ENCODE measurements at places on chromosomes 13 and 19.

- no peak for DNase-seq
These were observed 45.7 kb upstream of the C1QTNF9 start for GRCh38 chr13:24263632-24264031.

GRCh38 chr19:27635401-27635800, 1577.5 kb downstream of the UQCRFS1 start:
- DNase-seq, result no peak

GRCh38 chr19:35206855-35207254, 21.7 kb downstream of the FAM187B start:
- DNase-seq, result no peak

DNA sequence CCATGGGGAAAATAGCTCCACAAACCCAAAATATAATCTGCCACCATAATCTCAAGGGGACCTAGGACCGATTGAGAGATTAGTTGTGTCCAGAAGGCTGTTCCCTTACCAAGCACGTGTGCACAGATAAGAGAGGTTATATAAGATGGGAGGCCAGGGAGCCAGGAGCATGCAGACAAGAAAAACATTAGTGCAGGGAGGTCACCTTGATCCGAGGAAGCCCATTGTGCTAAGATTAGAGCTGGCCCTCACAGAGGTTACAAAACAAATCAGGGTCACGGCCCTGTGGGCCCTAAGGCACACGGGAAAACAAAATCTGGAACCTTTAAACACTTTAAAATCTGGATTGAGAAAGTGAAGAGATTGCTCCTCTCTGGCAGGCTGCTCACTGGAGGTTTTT, 37.7 kb downstream of the RGCC start:
- no peak for DNase-seq

DNA sequence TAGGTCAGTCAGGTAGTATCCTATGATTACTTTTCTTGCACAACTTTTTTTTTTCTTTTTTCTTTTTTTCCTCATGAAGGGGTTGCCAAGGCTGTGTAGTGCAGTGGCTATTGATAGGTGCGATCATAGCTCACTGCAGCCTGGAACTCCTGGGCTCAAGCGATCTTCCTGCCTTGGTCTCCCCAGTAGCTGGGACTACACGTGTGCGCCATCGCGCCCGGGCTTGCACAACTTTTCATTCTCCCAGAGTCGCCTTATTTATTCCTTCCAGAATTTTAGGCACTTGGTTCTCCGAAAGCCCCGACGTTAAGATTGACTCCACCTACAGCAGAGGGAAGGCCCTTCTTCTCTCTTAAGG, 867 bp upstream of the ZNF613 start:
- no peak for DNase-seq

DNA sequence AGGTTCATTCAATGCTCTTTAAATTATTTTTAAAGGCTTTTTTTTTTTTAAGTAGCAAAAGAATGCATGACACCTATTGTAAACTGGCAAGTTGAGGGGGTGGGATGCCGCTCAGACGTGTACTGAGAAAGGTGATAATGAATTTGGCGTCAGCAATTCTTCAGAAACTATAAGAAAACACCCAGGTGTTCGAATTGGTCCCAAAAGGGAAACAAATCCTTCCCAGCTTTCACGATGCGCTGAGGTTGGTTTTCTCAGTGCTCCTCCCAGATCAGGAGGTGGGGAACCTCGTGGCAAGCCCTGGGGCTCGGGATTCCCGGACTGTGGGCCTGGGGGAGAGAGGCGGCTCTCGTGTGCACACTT, 543 bp upstream of the FAM124A start:
- DNase-seq, result no peak

GRCh38 chr19:41935760-41936415, 7.6 kb upstream of the ERFL start:
- no peak for DNase-seq

- no peak for DNase-seq
These were observed 17.5 kb downstream of the ATP8B3 start for GRCh38 chr19:1794424-1795172.

DNA sequence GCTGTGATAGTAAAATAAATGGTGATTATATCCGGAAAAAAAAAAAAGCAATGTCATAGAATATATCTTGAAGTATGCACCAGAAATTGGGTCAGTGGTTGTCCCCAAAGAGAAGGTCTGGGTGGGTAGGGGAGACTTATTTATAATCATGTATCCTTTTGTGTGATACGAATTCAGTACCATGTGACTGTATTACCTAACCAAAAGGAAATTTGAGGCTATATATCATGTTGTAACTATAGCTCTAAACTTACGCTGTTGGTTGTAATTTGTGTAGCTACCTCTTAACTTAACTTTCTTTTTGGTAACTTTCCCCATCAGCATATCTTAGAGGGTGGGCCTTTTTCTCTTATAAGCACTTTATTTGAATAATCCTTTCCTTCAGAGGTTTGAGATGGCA, 25.2 kb upstream of the KCTD4 start:
- DNase-seq, result no peak

DNA sequence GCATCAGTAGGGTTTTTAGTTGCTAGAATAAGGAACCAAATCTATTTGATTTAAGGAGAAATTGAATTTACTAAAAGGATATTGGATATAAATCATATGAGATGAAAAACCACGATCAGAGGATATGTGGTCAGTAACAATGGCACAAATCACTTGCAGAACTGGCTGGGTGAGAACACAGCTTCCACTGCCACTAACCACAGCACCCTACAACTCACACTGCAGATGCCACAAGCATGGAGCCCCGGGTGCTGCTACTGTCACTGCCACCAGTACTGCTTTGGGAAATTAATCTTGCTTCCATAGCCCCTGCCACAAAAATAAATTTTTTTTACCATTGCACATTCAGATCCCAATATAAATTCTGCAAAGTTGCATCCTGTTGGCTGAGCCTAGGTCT, 40.6 kb upstream of the KLF12 start:
- DNase-seq, result no peak

GRCh38 chr19:28602675-28603298, 610.2 kb downstream of the UQCRFS1 start:
- DNase-seq, result no peak

- DNase-seq, result peak; percentile 14
These were observed 32.2 kb downstream of the GP6 start for GRCh38 chr19:55005684-55006488.

- peak; percentile 65 for DNase-seq
These were observed at the start of gene FBXL3 for GRCh38 chr13:77026861-77027621. FBXL3 (minus strand) TSS chr13:77027159; CDS start chr13:77021860, 5,299 bp downstream.

DNA sequence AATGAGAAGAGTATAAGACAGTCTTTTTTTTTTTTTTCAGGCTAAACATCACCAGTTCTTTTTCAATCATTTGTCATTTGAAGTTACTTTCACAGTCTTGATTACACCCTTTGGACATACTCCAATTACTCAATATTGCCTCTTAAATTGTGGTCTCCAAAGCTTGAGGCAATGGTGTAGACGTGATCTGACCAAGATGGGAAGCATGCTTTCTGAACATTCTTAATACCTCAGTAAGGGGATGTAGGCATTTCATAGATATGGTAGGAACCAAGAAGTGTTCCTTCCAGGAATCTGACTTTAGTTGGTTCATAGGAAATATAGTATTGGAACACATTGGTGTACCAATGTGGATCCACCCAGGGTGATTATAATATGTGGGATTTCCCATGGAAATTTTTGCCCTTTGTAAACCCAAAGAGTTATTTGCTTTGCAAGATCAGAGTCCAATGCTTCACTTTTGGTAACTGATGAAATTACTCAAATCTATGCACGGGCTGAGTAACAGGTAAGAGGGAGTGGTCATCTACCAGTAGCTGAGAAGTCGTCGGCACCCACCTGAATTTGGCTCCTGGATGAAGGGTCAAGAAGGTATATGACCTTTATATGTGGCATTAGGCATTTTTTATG, 62.2 kb downstream of the ERCC5 start:
- DNase-seq, result no peak

DNA sequence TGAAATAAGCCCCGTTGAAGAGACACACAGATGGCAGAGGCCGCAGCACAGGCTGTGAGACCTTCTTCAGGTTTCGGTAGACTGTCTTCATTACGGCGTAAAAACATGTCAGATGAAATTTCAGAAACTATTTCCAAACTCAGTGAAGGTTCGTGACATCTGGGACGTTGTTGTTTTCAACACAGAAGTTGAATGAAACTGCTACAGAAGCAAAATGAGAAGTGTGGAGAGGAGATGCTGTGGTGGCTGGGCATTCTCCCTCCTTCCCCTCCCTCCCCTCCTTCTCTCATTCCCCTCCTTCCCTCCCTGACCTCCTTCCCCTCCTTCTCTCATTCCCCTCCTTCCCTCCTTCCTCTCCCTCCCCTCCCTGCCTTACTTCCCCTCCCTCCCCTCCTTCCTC, 113.6 kb downstream of the ATP11A start:
- no peak for DNase-seq

DNA sequence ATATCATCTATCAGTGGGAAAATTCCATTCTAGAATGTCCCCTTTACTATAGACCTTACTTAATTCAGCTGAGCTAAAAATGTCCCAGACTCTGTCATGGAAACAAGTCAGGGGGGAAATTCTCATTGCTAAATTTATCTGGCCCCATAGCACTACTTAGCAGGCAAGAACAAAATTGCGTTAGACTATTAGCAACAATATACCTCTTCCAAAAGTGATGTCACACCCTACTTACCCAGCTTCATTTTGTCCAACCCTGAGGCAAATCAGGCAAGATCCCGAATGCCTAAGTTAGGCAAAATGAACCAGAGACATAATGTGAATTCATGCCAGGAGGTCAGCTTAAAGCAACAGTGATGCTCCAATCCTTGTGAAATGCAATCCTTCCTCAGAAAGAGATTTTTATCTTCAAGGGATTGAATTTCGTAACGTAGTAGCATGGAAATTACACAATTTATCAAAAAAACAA, 93.7 kb downstream of the FRY start:
- DNase-seq, result no peak

GRCh38 chr19:56837492-56838023, 3.0 kb downstream of the PEG3 start:
- no peak for DNase-seq

GRCh38 chr13:84417416-84417815, 535.1 kb upstream of the SLITRK1 start:
- no peak for DNase-seq

DNA sequence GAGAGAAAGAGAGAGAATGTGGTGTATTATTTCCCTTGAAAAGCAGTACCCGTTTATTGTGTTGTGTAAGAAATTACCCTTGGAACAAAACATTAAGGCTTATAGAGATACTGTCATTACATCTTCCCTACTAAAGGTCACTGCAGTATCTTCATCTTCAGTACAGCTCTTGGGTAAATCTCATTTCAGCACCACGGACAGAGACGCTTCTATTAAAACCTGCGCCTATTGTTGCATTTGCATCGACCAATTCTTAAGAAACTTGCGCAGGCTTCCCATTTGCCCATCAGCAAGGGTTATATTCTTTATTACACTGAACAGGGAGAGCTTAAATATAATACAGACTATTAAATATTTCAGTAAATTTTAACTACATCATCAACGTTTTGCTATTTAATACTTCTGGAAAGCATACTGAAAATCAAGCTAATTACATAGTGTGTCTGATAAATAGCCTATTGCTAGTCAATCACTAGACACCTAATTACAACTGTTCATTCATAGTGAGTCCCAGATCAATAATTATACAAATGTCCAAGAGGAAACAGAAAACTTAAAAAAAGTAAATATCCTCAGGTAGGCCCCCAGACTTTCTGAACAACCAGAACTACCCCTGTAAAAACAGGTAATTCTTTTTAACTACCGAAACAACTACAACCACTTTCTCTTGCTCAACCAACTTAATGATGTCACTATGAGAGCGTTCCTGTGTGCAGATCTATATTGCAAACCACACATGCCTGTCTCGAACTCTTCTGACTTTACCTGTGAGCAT, 350.6 kb downstream of the LIG4 start:
- peak; percentile 72 for DNase-seq

DNA sequence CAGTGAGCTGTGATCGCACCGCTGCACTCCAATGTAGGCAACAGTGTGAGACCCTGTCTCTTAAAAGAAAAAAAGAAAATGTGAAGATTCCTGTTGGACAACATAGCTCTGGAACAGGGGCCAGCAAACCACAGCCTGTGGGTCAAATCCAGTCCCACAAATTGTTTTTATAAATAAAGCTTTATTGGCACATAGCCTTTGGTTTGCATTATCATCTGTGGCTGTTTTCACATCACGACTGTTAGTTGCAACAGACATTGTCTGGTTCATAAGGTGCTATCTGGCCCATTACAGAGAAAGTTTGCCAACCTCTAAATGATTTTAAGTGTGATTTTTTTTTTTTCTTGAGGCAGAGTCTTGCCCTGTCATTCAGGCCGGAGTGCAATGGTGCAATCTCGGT, 49.4 kb upstream of the USE1 start:
- DNase-seq, result no peak

DNA sequence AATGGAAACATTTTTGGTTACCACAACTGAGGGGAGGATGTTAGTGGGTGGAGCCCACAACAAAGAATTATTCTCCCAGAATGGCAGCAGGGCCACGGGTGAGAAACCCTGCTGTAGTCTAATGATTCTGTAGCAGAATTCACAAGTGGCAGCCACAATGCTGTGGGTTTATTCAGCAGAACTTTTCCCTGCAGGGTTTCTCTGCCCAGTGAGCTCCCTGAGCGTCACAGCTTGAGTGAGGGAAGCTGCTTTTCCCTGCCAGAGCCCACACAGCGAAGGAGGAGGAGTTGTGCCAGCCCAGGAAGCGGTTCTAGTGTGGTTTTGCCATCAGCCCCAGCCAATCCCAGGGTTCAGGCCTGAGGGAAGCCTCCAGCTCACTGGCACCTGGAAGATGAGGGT, 4.4 kb downstream of the ATP12A start:
- DNase-seq, result no peak

GRCh38 chr13:98111168-98112098, 31.5 kb upstream of the FARP1 start:
- DNase-seq, result no peak

DNA sequence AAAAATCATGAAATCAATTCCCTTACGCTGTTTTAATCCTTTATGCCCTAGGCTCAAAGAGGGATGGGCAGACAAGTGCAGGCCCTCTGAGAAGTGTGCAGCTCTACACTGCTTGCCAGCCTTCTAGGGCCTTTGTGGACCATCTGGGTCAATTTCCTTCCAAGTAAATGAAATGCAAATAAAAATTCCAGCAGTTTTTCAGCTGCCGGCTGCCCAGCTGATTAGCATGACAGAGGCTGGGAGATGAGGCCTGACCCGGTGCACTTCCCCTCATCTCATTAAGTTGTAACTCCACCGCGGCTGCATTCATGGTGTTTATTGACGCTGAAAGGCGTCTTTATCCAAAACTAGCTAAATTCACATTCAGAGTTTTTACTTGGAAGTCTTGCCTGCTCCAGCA, 47.5 kb upstream of the GSX1 start:
- DNase-seq, result peak; percentile 43

GRCh38 chr13:66402066-66402465, 828.1 kb downstream of the PCDH9 start:
- DNase-seq, result no peak

GRCh38 chr19:44720945-44721344, 22.0 kb downstream of the CEACAM16 start:
- DNase-seq, result no peak
